ENCODE measurements at places on chromosomes 3 and 15.

GRCh38 chr3:132867526-132867925 is 145.3 kb upstream of the NPHP3 start:
- DNase-seq: no peak

GRCh38 chr3:16369276-16369675 is 104.3 kb downstream of the OXNAD1 start:
- no peak for DNase-seq

GRCh38 chr15:54559405-54560069 is 581.3 kb downstream of the UNC13C start:
- DNase-seq: no peak

DNA sequence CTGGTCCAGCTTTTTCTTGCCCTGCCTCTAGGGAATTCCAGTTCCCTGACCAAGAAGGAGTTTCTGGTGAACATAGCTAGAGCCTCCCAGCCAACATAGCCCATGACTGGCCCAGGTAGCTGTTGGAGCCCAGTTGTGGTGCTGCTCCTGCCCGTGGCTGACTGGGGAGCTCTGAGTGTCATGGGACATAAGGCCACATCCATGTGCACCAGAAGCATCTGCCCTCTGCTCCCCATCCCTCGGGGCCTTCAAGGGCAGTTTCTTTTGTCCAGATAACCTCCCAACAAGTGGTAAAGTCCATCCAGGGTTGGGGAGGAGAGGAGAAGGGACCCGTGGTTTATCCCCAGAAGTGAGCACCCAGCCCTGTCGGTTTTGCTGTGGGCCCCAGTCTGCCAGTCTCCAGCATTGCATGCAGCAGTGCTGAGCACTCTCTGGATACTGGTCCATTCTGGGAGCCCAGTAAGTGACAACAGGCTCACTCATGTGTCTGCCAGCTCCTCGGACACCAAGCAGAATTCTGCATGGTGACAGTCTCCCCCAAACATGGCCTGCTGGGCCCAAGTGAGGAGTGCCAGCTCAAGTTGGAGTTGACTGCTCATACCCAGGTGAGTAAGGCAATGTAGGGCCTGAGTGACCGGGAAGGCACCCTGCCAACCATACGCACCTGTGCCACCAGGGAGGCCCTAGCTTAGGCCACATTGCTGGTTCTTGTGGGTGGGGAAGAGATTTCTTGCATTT is 28.8 kb downstream of the ACAA1 start:
- no peak for DNase-seq

DNA sequence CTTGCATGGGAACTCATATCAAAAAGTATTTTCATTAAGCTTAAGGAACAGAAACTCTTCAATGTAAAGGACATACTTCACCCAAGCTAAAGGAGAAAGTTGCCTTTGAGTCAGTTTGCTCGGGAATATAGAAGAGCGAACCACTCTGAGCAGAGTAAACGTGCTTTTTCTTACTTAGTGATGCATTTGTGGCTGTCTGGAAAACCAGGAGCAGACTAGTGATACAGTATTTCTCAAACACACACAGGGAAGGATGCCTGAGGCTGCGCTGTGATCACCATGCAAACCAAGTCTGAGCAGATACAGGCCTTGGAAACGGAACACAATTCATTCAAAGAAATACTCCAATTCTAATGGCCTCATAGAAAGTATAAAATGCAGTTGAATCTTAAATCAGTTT is 121.0 kb upstream of the CDIN1 start:
- no peak for DNase-seq

GRCh38 chr3:150691414-150692040 is 12.2 kb downstream of the ERICH6 start:
- DNase-seq: no peak

- no peak for DNase-seq
Observed at GRCh38 chr15:77486542-77487468, 66.1 kb downstream of the HMG20A start.

GRCh38 chr15:74827614-74828013 is 1.2 kb downstream of the CPLX3 start:
- no peak for DNase-seq

GRCh38 chr3:11307830-11308432 is 35.7 kb downstream of the ATG7 start:
- DNase-seq: no peak

- DNase-seq: no peak
Observed at GRCh38 chr15:62622775-62623174, 419.8 kb upstream of the TPM1 start.

GRCh38 chr3:124823206-124823605 is 64.0 kb downstream of the ITGB5 start:
- DNase-seq: no peak

- DNase-seq: no peak
Observed at GRCh38 chr3:29022976-29023375, 257.9 kb upstream of the RBMS3 start.

DNA sequence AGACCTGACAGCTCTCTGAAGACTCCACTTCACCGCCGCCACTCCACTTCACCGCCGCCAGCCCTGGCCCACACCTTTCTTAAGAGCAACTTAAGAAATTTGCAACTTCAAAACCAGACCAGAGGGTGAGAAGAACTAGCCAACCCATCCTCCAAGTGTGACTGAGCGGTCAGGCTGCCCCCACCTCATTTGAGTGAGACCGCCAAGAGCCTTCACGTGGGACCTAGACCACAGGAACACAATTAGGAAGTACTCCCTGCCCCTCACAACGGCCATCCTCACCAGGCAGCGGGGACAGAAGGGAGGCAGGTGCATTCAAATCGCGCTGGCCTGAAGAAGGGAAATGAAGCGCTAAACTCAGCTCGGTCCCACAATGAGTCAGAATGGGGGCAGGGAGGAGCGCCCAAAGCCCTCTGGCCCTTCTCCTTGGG is 156.8 kb upstream of the BCL6 start:
- DNase-seq: no peak

DNA sequence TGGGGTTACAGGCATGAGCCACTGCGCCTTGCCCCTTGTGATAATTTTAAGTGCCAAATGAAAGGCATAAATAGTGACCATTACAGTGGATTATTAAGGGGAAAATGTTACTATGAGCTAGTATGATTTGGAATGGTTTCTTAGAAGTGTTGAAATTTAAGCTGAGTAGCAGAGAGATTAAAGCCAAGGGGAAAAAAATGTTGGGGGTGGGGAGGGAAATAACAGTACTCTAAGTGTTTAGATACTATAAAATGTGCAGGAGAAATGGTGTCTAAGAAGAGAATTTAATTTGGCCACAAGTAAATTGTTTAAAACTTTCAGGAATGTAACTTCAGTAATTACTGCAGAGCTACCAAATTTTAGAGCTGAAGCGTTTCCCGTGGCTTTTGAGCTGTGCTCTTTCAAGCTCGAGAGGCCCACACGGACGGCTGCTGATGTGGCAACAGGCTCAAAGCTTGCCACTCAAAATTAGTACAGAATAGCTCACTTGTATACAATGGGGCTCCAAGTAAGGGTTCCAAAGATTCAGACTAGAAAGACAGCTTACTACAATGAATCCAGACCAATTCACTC is 23.9 kb upstream of the SLC12A8 start:
- no peak for DNase-seq

GRCh38 chr3:192332386-192333291 is 394.7 kb downstream of the FGF12 start:
- DNase-seq: no peak

Data from activated CD4-positive, alpha-beta T cell treated with anti-CD3 and anti-CD28 coated beads for 1 hour (primary cell).